ENCODE measurements at places on chromosomes 2 and 18.

DNA sequence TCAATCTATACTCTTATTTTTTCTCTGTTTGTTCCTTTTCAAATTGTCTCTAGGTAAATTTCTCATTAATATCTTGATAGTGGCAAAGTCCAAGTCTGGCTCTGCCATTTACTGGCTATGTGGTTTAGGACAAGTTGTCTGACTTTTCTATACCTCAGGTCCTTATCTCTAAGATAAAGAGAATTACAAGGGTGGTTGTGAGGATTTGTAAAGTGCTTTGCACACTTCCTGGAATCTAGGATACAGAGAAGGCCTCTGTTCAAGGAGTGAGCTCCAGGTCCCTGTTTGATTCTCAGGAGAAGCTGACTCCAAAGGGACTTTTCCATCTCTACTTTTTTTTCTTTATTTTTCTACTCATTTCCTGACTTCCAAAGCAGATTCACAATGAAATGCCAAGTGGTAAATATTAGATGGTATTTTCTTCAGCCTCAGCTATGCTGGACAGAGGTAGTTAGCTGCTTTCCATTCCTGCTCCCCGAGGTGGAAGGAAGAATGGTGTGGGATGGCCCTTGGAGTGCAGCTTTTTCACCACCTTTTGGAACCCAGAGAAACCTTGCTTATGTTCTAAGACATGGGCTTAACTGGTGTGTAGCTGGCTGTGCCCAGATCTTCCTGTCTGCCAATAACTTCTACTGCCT, 90.5 kb downstream of the GALNT1 start:
- DNase-seq, result no peak

GRCh38 chr2:38441346-38441745, 64.3 kb upstream of the ATL2 start:
- DNase-seq, result no peak

- DNase-seq, result no peak
These were observed 137.3 kb downstream of the TWIST2 start for GRCh38 chr2:238985041-238985729.

DNA sequence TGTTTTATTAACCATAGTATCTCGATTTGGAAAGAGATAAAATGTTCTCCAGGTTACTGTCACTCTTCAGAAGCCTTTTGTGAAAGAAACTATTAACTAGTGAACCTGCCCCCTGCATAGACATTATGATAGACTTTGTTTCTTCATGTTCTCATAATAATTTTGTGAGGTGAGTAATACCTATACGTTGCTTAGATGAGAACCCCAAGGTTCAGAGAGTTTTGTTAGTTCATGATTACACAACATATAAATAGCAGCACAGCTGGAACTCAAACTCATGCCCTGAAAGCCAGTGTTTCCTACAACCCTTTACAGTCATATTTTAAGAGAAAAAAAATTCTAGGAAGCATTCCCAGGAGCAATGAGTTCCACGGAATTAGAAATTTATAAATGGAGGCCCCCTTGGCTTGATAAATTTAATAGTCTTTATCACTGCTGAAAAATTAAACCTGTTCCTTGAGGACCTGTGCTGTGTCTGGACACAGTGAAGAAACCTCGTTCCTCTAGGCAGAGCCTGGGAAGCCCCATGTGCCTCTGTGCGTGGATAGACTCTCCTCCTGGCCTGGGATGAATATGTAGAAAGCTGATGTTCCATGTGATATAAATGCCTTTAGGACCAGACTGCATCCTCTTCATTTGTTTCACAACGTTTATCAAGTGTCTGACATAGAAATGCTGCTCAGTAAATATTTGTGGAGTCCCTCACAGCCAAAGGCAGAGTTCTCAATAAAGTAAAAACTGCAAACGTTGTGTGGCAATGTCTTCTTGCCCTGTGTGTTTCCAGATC, 1257.0 kb upstream of the GYPC start:
- DNase-seq, result no peak

GRCh38 chr18:63433334-63433866, 11.1 kb upstream of the VPS4B start:
- DNase-seq, result peak; percentile 85

DNA sequence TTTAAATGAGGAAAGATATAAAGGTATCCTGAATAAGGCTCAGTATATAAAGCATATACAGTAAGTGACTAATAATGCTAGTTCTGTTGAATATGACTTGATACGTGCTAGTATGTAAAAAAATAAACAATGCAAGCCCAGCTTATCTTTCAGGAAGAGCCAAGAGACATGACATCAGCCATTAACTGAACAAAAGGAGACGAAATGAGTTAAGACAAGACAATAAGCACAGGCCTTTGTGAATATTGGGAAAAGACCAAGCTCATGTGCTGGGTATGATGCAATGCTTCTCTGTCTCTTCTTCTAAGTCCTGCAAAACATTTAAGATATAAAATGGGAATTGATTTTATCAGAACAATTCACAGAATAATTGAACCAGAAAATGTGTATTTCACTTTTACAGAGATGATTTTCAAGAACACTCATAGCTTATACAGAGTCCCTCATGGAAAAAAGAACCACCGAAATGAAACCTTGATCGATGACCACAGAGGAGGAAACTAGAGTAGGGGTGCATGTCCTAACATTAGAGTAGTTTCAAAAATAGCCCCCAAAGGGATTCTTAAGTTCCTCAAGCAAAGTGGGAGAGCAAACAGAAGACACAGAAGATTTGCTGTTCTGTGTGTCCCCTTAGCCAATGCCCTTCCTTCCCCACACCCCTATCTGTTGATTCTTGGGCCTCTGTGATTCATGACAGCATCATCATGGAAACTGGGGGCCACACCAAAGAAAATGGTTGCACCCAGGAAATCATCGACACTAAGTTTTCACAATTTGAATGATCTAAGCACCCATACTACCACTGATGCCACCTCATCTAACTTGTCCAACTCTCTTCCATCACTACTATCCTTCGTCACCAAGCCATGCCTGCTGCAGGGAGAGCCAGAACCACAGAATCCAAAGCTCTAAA, 68.0 kb upstream of the CRIM1 start:
- peak; percentile 78 for DNase-seq

DNA sequence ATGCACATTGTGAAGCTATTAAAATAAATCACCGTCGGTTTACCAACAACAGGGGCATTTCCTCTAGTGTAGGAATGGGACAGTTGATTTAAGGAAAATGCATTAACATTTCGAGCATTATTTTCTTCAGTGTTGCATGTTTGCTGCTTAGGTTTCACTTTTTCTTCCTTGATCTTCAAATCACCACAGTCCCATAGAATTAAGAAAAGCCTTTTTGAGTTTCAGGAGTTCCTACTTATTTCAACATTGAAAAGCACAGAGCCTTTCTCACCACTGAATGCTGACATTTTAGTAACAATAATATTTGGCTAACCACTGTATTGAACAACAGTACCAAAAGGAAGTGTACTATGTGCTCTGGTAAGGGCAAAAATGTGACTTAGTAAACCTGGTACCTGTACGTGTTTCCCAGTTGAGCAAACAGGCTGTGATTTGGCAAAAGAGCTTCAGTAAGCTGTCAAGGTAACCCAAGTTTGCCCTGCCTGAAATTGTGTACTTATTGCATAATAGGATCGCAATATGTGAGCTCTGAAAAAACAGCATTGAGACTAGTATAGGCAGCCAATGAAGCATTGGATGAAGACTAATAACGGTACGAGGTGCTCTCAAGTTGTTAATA, 2.2 kb downstream of the LRRTM4 start:
- no peak for DNase-seq

- DNase-seq, result no peak
These were observed 102.6 kb downstream of the DYSF start for GRCh38 chr2:71555798-71556454.

DNA sequence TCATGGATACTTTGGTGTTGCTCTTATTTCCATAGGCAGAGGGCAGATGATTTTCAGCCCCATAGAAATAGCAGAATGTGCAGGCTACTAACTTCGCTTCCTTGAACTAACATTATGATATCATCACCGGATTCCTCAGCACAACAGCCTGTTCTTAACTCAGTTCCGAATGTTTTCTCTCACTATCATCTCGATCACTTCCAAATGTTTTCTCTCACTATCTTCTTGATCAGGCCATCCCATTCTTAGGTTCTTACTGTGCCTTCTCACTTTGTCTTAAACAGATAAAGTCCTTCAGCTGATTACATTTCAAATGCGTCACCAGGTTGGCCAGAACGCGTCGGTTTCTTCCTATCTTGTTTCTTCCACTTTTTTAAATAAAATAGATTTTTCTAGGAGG, 11.4 kb upstream of the MBD2 start:
- peak; percentile 18 for DNase-seq

GRCh38 chr2:219574484-219575311, 2.6 kb downstream of the INHA start:
- DNase-seq, result no peak

GRCh38 chr2:11988691-11989353, 242.4 kb downstream of the LPIN1 start:
- DNase-seq, result peak; percentile 54

- DNase-seq, result no peak
These were observed 35.7 kb downstream of the SPATS2L start for GRCh38 chr2:200342235-200342634.

DNA sequence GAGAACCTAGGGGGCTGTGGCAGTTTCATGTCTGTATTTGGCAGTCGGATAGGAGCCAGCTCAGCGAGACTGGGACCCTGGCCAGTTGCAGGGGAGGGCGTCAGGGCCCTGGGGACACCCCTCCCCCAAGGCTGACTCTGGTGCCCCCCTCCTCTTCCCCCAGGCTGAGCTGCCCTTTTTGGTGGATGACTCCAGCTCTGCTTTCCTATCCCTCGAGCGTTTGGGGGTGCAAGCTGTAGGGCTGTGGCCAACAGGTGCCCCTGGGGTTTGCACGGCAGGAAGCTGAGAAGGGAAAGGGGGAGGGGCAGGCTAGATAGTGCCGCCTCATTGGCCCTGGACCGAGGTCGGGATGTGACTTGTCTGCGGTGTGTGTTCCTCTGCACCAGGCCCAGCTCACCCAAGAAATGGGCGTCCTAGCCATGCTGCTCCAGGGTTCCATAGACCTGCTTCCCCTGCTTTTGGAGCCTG, 26.4 kb downstream of the SPEG start:
- DNase-seq, result peak; percentile 39

- DNase-seq, result no peak
These were observed 608.9 kb downstream of the SUCLG1 start for GRCh38 chr2:83850071-83850725.

DNA sequence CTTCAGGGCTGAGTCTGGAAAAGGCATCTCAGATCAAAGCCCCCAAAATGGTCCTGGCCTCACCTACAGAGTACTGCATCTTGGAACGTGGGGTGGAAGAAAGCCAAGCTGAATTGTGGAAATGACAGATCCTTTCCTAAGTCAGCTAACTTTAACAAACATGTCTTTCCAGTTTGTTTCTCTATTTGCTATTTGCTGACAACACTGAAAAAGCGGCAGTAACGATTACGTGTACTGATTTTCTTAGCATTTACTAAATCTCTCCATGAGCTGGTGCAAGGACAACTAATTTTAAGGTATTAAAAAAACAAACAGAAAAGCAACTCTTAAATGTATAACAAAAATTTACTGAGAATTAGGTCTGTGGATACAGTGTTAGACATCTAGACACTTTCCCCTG, 1.1 kb downstream of the HIBCH start:
- DNase-seq, result no peak

- no peak for DNase-seq
These were observed 365 bp downstream of the CUL3 start for GRCh38 chr2:224584785-224585210.

DNA sequence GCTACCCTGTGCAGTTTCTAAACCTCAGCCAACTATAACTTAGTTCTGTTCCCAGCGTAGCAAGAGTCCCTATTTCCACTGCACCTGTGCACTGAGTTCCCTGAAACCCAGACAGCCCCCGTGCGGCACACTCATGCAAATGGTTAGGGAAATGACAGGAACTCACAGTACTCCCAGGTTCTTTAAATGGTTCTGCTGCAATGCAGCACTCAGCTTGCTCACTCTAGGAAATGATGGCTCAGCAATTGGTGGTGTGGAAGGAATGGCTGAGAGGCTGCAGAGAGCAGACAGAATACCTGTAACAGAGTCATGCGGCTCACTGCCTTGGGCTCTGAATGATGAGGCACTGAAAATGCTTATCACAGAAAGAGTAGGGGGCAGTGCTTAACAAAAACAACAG, 143.0 kb downstream of the RAD51AP2 start:
- no peak for DNase-seq

- DNase-seq, result no peak
These were observed 21.4 kb downstream of the ZNF24 start for GRCh38 chr18:35322486-35323458.

- no peak for DNase-seq
These were observed 8.3 kb upstream of the ASB1 start for GRCh38 chr2:238418196-238418998.

- peak; percentile 52 for DNase-seq
These were observed 2.5 kb downstream of the IGFBP5 start for GRCh38 chr2:216692636-216693413.

All from fibroblast of the aortic adventitia (primary cell).